MCF 10A (cell line): ENCODE measurements at places on chromosomes 7 and 10. TPM values are rescaled to one million over a fixed set of nuclear protein-coding genes. Genes with fewer than 3 reads are reported as not detected.

Gene C10orf105
- total RNA-seq, result not detected in 2 replicates

Gene CALY
- total RNA-seq, result not detected in 2 replicates

Gene SFRP4
- total RNA-seq, result not detected in 2 replicates

Gene NACAD
- total RNA-seq, result not detected in 2 replicates

Gene ADRA2A
- not detected in 2 replicates for total RNA-seq

Gene CPA4
- total RNA-seq, result 1.8 and 4.3 TPM in 2 replicates

Gene CALML3
- 0.25 and 0.75 TPM in 2 replicates for total RNA-seq

Gene LIPK
- total RNA-seq, result not detected in 2 replicates

Gene FBXO24
- total RNA-seq, result 0.37 and 1.1 TPM in 2 replicates

Gene SEMA3E
- total RNA-seq, result 0.29 and 0.51 TPM in 2 replicates

Gene CALHM3
- total RNA-seq, result not detected in 2 replicates

Gene PRKG1
- total RNA-seq, result 0.09 and 0.10 TPM in 2 replicates

Gene C7orf33
- total RNA-seq, result not detected in 2 replicates

Gene CLCN1
- total RNA-seq, result not detected in 2 replicates

Gene LRRC17
- 0.21 and 0.83 TPM in 2 replicates for total RNA-seq

Gene OIT3
- not detected in 2 replicates for total RNA-seq

Gene EXOSC1
- 56.5 and 62.3 TPM in 2 replicates for total RNA-seq

Gene ADARB2
- total RNA-seq, result 0.52 and 0.96 TPM in 2 replicates

Gene UCMA
- total RNA-seq, result not detected in 2 replicates

Gene AKR1D1
- not detected in 2 replicates for total RNA-seq

Gene ACTR3C
- total RNA-seq, result 3.5 and 3.6 TPM in 2 replicates

Gene PTF1A
- not detected in 2 replicates for total RNA-seq

Gene ARHGAP22
- total RNA-seq, result 4.0 and 6.3 TPM in 2 replicates

Gene GNA12
- 36.2 and 38.6 TPM in 2 replicates for total RNA-seq

Gene MYO1G
- 0.14 and 0.15 TPM in 2 replicates for total RNA-seq

Gene VWDE
- 3.0 and 3.1 TPM in 2 replicates for total RNA-seq

Gene IKZF1
- not detected in 2 replicates for total RNA-seq

Gene LEP
- total RNA-seq, result not detected in 2 replicates

Gene SMO
- not detected in 2 replicates for total RNA-seq

Gene HMX2
- not detected in 2 replicates for total RNA-seq

Gene TLL2
- 0.20 TPM in 1 of 2 replicates, not detected in the other for total RNA-seq

Gene HOXA6
- total RNA-seq, result 0.96 and 2.0 TPM in 2 replicates
